Nucleus accumbens (tissue), 56 donors: ENCODE measurements at places on chromosomes 12 and 14.

- no peak for DNase-seq
Measured at GRCh38 chr12:67910360-67911274, 78.6 kb upstream of the IFNG-AS1 start.

DNA sequence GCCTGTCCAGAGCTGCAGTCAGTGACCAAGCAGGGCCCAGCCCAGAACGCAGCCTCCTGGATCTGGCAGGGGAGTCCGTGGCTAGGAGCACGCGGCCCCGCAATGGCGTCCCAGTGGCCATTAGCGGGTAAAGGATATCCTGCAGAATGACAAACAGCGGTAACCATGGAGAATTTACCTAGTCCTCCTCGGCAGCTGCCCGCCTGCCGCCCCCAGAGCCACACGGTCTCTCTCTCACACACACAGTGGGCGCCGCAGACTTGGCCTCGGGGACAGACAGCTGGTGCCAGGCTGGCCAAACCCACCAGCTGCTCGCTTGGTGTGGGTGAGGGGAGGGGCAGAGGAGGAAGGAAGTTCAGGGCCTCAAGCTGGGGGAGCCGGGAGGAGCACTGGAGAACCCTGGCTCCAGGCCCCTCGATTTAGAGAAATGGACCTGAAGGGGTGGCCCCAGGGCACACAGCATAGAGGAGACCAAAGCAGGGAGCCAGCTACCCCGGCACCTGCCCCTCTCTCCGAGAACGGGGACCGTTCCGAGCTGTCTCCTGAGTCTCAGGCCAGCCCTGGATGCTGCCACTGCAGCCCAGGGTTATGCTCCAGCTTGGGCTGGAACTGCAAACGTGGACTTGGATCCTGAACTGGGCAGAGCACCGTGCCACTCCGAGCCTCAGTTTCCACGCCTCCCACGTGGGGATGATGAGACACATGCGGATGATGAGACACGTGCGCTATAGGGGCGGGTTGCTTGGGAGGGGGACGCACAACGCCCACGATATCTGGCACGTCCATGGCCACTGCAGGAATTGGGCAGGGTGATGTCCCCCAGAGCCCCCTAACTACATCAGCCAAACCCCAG is 3.4 kb downstream of the CDK2AP1 start:
- peak; percentile 72 for DNase-seq

- DNase-seq: no peak
Measured at GRCh38 chr12:94147991-94148738, at the start of gene PLXNC1. PLXNC1 (plus strand) TSS chr12:94148577; CDS start chr12:94148972, 395 bp downstream.

- no peak for DNase-seq
Measured at GRCh38 chr12:127654383-127654985, 612.5 kb upstream of the TMEM132C start.

DNA sequence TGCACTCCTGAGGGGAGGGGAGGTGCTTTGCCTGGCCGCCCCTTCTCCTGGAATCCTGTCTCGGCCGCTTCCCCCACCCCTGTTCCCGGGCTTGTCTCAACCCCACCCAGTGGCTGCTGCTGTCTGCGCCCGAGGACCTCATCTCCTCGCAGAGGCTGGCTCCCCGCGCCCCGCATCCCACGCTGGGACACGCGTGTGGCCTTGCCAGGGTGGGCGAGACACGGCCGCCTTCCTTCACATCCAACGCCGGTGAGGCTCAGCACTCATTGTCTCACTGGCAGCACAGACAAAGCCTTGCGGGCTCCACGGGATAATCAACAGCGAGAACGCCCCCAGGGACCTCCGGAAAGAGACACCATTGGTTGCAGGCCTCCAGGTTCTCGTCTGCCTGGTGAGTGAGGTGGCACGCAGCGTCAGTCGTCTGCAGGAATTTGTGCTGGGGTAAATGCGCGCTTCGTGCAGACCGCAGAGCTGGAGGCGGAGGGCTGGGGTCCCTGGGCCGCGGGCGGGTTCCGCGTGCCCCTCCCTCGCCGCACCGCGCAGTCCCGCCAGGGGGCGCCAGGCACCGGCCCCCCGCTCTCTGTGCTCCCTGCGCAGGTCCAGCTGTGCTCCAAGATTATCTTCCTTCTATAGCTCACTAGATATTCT is 26.8 kb downstream of the CCDC177 start:
- DNase-seq: peak; percentile 37

DNA sequence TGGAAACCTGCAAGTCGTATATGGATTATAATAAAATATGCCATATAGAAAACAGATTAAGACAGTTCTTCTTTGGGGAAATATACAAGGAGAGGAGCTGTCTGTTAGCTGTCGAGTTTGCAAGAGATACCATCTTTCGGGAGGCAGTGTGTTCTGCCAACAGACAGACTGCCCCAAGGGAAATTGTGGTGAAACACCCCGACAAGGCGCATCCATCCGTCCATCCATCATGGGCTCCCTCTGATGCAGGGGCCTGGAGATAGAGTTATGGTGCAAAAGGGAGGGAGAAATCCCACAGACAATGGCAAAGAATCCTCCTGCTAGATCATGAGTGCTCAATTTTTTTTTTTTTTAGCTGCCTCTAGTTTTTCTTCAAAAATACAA is 156.3 kb downstream of the DPF3 start:
- DNase-seq: no peak

- no peak for DNase-seq
Measured at GRCh38 chr12:2624543-2625288, 170.1 kb upstream of the FKBP4 start.

- no peak for DNase-seq
Measured at GRCh38 chr12:14723763-14724162, 27.4 kb upstream of the GUCY2C start.

DNA sequence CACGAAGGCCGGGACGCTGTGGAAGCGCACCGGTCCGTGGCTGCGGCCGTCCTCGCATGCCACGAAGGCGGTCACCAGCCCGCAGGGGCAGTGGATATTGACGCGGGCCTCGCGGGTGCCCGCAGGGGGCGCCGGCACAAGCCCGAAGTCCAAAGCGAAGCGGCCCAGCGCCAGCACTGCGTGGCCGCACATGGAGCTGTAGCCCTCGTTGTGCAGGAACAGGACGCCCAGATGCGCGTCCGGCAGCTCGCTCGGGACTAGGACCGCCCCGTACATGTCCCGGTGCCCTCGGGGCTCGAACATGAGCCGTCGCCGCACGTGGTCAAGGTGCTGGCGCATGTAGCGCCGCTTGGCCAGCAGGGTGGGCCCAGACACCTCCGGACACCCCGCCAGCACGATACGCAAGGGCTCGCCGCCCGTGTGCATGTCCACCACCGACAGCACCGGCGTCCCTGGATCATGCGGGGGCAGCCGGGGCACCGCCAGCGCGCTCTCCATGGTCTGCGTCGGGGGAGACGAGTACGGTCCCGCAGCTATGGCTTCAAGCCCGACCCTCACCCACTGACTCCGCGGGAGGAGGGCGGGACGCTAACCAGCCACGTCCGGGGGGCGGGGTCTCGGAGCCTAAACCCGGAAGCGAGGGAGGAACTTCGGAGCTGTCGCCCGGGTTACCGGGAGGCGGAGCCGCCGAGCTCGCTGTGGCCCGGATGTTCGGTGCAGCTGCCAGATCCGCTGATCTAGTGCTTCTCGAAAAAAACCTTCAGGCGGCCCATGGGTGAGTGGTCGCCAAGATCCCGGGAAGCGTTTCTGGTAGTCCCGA is at the start of the genes JKAMP and L3HYPDH:
JKAMP (plus strand) TSS at position 699 of the 820 bp plus-strand sequence; CDS start at position 772, 73 bp downstream.
L3HYPDH (minus strand) TSS at position 590 of the 820 bp plus-strand sequence; CDS start at position 498, 92 bp downstream.
- DNase-seq: peak; percentile 80

DNA sequence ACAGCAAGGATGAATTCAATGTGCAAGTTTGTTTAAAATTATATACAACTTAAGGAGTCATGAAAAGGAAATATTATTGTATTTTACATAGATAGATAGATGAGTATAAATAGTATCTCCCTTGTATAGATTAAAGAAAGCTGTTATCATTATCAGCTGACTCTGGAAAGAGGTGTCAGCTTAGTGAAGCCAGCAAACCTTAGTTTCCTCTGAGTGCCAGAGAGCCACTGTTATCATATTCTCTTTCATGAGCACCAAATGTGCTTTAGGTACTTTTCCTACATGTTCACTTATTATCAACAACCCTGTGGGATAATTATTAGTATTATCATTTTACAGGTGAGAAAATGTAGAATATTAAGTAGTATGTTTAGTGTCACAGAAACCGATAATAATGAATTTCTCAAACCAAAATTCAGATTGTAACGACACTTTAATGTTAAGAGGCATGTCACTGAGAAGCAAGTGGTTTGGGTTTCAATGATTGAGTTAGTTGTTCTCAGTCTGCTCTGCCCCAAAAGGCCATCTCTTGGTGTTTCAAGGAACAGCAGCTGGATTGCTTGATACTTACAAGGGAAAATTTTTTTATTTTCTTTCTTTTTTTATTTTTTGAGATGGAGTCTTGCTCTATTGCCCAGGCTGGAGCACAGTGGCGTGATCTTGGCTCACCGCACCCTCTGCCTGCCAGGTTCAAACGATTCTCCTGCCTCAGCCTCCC is 53.7 kb downstream of the PLEKHA5 start:
- DNase-seq: no peak

DNA sequence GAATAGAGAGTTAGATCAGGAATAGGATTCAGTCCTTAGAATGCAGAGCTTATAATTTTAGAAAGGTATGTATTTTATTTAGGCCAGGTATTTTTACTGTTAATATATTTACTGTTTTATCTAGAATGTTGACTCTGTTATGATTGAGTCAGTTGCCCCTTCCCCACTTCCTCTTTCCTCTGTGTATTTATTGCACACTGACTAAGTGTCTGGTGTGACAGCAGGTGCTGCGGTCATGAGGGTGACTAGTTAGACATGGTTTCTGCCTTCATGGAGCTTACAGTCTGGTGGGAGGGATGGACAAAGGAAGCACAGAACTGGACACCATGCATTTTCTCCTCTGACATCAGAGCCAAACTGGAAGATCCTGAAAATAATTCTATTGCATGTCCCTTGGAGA is 159.8 kb downstream of the CACNA1C start:
- DNase-seq: no peak
